ENCODE measurements at places on chromosomes 3 and 15.

GRCh38 chr3:17030438-17030837, 145.7 kb downstream of the PLCL2 start:
- no peak for DNase-seq

- DNase-seq = no peak
Measured at GRCh38 chr15:32928876-32929275, 211.1 kb downstream of the GREM1 start.

- DNase-seq = no peak
Measured at GRCh38 chr15:81752974-81753373, 292.8 kb downstream of the MEX3B start.

DNA sequence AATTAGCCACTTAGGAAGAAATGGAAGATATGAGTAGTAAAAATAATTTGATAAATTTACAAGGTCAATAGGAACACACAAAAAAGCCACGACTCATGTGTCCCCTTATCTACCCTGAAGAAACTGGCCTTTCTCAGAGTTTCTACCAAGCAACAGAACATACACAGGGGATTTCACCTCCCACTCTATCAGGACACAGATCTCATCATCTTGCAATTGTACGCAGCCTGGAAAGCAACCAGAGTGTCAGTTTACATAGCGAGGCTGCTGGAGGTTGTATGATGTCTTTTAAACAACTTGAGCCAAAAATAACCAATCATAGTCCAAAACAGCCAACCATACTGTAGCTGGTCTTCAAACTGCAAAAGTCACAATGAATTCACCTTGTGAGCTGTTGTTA, 19.7 kb upstream of the LMOD3 start:
- peak; percentile 28 for DNase-seq

- no peak for DNase-seq
Measured at GRCh38 chr15:72206677-72207000, 9.1 kb upstream of the GRAMD2A start.

DNA sequence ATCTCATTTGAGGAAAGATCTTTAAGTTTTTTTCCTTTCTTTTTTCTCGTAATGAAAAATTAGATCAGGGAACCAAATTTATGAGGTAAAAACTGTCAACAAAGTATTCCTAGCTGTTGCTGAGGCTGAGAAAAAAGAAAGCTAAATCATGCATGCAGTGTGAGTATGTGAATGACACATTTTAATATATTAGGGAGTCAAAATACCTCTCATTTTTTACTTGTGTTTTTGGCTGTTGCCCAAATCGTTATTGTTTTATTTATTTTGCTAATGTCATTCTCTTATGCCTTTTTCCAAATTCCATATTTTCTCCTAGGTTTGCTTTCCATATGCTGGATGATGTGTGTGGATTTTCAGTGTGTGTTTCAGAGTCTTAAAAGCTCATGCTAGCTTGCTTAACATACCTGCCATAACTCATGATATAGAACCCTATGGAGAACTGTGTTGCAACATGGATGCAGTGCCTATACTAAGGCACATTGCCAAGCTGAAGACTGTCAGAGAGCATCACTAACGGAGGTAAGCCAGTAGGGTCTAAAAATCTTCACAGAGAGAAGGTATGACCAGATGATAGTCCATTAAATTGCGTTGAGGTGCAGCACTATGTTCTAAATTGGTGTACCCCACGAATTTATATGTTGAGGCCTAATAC, 629.5 kb upstream of the KCNMB2 start:
- peak; percentile 44 for DNase-seq

GRCh38 chr3:190780524-190780923, 82.0 kb downstream of the GMNC start:
- DNase-seq = no peak

DNA sequence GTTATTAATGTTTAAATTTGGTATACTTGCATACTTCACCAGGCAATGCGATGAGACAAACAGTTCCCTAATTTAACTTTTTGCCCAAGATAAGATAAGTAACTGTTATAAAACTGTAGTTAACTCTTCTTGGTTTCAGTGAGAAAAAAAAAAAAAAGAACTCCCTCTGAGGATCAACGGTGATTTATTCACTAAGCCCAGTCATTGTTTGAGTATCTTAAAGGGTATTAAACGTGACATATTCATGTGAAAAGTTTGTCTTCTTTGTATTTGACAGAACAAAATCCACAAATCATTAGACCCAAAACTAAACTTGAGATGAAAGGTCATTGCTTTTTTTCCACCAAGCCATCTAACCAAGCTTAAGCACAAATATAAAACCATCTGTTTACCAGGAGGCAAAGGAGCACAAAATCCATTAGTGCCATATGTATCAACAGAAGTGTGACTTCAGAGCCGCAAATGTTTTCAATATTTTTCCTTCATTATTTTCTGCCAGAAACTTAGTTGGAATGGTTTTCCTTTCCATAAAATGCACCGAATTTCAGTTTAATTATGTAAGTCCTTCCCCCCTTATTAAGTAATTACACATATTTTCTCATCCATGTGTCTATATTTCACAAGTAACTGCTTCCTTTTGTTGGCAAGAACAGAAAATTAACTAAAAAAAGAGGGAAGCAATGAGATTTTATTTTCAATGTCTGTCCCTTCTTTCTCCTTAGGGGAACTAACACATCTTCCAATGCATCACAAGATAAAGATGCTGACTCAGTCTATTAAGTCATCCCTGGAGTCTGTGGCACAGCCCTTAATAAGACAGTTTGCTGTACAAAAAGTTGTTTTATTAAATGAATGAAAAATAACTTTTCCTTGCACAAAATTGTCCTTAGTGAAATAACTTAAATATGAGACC, 92.2 kb upstream of the RAP2B start:
- peak; percentile 75 for DNase-seq

DNA sequence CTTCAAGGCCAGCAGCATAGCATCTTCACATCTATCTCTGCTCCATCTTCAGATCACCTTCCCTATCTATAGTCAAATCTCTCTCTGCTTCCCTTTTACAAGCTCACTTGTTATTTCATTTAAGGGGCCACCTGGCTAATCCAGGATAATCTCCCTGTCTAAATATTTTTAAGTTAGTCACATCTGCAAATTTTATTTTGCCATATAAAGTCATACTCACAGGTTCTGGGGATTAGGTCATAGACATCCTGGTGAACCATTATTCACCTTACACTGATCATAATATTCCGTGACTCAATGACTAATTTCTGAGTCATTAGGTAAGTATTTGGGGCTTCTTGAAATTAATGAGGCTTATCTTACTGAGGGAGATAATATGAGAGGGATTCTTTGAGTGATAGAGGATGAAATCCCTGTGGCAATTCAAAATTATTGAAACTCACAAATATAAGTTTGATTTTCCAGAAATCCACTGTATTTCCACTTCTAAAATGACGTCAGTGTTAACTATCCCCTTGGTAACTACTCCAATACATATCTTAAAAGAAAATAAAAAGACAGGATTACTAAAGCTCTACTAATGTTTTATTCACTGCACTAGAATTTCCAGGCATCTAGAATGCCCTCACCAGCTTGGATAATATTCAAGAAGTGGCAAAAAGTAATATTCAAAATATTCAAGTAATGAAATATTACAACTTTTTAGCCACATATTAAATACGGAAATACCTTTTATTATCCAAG, 93.7 kb upstream of the RBMS3 start:
- DNase-seq = peak; percentile 72

GRCh38 chr15:69515508-69515907, 62.9 kb downstream of the RPLP1 start:
- DNase-seq = no peak

GRCh38 chr3:45593708-45594601, 596 bp upstream of the LIMD1 start:
- peak; percentile 56 for DNase-seq

DNA sequence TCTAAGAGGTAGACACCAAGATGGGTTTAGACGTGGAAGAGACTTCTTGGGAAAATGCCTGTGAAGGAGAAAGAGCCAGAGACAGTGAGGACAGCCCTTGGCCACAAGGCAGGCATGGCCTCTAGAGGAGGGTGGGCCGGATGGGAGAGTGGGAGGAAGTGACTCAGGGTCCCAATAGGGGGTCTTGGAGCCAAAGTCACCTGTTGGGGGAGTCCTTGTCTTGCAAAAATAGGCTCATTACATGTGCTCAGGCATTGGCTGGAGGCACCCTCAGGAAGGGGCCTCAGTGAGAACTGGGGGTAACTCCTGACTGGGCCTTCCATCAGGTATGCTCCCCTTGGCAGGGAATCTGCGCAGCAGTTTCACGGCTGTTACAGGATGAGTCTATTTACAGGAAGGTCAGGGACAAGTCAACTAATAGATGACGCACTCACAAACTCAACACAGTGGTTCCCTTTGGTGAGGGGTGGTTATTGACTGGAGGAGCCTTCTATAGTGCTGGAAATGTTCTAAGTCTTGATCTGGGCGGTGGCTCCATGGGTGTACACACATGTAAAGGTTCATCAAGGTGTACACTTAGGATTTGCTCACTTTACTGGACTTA, 259.6 kb downstream of the XXYLT1 start:
- no peak for DNase-seq

GRCh38 chr15:42359249-42359648, at the start of gene CAPN3:
TSS of gene CAPN3 (plus strand) at chr15:42359501. CDS start at chr15:42359806, 305 bp downstream.
- no peak for DNase-seq

Measured in fibroblast of the aortic adventitia (primary cell).